ENCODE measurements at places on chromosomes 7 and 10. TPM values are rescaled to one million over a fixed set of nuclear protein-coding genes. Genes with fewer than 3 reads are reported as not detected.

COL17A1 gene
- total RNA-seq = 1.7 TPM

HEPACAM2 gene
- total RNA-seq = not detected

GPC2 gene
- 3.9 TPM for total RNA-seq

C7orf33 gene
- not detected for total RNA-seq

DDC gene
- not detected for total RNA-seq

GIMAP4 gene
- 242 TPM for total RNA-seq

PRF1 gene
- total RNA-seq = not detected

MET gene
- 103 TPM for total RNA-seq
